ENCODE measurements at places on chromosomes 3 and 15.

DNA sequence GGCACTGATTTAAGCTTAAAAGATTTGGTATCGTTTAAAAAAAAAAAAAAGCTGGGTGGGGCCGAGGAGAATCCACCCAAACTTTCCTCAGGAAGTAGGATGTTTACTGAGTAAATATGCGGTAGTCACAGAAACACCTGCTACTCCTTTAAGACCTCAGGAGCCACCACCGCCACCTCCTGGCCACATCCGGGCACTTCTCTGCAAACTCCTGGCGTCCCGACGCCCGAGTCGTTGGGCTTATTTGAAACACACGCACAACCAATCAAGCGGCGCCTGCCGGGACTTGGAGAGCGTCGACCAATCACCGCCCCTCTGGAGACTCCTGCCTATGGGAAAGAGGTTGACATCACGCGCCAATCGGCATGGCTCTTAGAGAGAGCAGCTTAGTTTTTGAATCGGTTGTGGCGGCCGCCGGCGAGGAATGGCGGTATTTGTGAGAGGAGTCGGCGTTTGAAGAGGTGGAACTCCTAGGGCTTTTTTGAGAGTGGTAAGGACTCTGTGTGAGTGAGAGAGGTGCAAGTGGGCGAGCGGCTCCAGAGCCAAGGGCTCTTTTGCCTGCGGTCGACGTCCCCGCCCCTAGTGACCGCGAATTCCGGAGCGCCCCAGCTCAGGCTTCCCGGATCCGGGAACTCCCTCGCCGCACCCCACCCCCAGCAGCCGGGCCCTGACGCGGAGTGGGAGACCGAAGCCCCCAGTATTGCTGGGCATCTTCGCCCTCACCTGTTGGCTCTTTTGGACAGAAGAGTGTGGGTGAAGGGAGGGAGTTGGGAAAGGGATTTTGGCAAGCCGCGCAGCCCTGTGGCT, at the start of gene ECT2:
TSS of gene ECT2 (plus strand) at position 359 of the 807 bp plus-strand sequence. CDS start 3,805 bp downstream, outside the sequence.
- DNase-seq, result peak; percentile 99

DNA sequence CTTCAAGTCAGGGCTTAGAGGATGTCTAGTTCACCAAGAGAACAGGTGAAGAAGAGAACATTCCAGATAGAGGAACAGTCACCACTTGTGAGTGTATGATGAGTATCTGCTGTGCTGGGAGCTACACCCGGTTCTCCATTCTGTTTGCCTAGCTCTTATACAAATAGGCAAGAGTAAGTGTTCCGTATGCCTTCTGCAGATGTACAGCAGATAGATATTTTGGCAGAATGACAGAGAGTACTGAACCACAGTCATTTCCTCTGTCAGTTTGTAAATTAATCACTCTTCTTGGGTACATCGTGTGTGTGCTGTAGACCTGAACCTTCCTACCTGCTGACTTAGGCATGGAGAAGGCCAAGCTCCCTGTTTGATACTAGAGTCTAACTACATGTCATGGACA, 108.3 kb upstream of the CTDSPL start:
- DNase-seq, result no peak

DNA sequence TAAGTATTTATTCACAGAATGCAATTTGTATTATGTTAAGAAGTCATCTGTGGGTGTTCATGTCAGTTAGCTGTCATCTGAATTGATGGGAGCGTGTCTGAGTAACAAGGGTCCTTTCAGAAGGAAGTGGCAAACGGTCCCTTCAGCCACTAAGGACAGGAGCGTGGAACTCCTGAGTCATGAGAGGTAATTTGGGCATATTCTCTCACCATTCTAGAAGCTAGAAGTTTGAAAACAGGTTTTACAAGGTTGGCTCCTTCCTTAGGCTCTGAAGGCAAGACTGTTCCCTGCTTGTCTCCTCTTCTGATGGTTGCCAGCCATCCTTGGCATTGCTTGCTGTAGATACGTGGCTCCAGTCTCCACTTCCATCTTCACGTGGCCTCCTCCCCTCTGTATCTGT, 19.7 kb downstream of the ABHD2 start:
- no peak for DNase-seq

- no peak for DNase-seq
Observed at GRCh38 chr3:161070252-161070930, 34.8 kb downstream of the B3GALNT1 start.

GRCh38 chr3:43644443-43644842, 22.6 kb upstream of the ANO10 start:
- DNase-seq, result no peak

DNA sequence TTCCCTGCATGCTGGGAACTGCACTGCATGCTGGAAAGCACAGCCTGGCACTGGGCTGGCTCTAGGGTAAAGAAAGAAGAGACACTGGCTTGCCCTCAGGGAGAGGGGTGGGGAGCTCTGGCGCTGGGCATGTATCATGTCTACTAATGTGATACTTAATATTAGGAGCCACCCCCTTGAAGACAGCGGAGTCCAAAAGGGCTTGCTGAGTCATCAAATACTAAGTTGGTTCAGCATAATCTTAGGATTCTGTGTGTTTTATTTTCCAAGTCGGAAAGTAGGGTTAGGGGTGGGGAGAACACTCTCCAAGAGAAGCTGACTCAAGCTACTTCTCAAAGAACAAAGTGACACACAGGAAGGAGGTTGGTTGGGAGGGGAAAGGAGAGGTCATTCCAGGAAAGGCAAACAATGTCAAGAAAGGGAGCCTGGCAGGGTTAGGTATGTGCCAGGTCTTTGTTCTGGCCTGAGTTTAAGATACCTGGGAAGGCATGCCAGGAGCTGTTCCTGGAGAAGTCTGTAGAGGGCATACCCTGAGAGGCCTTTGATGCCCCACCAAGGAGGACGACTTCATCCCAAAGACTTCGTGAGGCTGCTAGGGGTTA, 237.8 kb upstream of the NR2E3 start:
- DNase-seq, result no peak

Measured in AG04450 (cell line).